ENCODE measurements at places on chromosomes 1 and 21. TPM values are rescaled to one million over a fixed set of nuclear protein-coding genes. Genes with fewer than 3 reads are reported as not detected.
A peak's percentile ranks its signal among the peaks of the same experiment; 100 is the strongest.

Gene BRDT
- not detected for total RNA-seq

Gene GSTM3
- 32.2 TPM for total RNA-seq

DNA sequence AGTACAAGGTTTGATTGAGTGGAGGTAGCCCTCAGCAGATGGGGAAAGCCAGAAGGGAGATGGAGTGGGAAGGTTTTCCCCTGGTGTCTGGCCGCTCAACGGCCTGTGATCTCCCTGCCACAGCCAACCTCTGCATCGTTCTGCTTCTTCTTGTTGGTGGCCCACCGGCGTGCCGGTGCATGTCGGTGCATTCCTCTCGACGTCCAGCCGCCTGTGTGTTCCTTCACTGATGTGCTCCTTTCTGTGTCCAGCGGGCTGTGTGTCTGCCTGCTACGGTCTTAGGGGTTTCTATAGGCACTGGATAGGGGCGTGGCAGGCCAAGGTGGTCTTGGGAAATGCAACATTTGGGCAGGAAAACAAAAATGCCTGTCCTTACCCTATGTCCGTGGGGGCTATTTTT, 101.0 kb downstream of the XPR1 start:
- no peak for DNase-seq
- H3K36me3 ChIP-seq, result no peaks in the 10 kb centered on the region
- H3K4me3 ChIP-seq, result no peak overlapping the region
- H3K4me1 ChIP-seq, result no peaks in the 10 kb centered on the region
- no peak overlapping the region for H3K27ac ChIP-seq

Gene FMO4
- total RNA-seq, result 5.9 TPM

- H3K27me3 ChIP-seq, result no peaks in the 10 kb centered on the region
- H3K4me3 ChIP-seq, result no peak overlapping the region
- no peak for DNase-seq
- H3K4me1 ChIP-seq, result no peaks in the 10 kb centered on the region
- peak overlapping the region; percentile 71 for H3K27ac ChIP-seq
- H3K36me3 ChIP-seq, result no peaks in the 10 kb centered on the region
These were observed 18.8 kb downstream of the PTPRC start for GRCh38 chr1:198657550-198658064.

DNA sequence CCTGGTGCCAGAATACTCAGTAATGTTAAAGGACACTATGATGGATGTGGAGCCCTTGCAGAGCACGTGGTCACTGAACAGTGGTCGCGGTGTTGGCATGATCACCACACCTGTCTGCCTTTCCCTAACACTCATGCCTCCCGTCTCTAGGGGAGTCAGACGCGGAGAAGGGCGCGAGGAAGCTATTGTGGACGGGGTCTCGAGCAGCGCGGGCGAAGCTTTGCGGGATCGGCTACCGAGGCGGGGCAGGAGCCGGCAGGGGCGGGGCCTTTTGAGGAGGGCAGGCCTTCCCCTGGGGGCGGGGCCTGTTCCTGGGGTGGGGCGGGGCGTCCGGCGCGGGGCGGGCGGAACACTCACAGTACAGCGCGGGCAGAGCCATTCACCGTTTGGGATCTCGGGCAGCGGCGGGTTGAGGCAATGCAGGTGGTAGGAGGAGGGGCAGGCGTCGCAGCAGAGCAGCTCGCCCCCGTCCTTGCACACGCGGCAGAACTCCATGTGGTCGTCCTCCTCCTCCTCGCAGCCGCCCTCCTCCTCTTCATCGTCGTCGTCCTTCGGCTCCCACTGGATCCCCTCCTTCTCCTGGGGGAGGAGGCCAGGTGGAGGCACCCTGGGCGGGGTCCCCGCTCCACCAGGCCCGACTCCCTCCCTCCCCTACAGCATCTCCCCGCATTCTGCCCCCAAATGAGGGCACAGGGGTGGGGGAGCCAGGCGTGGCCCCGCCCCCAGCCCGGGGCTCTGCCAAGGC, 31.5 kb downstream of the CHD5 start:
- no peaks in the 10 kb centered on the region for H3K27me3 ChIP-seq
- no peak overlapping the region for H3K27ac ChIP-seq
- peak; percentile 72 for DNase-seq
- no peaks in the 10 kb centered on the region for H3K36me3 ChIP-seq

DNA sequence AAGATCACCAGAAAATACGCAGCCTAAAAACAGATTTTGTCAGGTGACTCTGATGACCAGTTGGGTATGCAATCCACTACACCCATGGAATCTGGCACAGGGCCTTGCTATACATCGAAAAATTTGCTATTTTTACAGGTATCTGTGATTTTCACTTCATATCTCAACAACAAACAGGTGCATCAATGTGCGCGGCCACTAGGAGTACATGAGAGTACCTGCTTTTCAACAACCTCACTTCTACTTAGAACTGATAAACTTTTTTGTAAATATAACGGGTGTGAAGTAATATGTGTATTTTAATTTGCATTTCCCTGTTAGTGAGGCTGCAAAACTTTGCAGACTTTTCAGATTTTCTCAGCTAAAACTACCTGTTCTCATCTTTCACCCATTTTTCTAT, 80.8 kb downstream of the SLC45A1 start:
- H3K27me3 ChIP-seq, result no peaks in the 10 kb centered on the region
- peaks cover 56% of the 10 kb centered on the region for H3K4me1 ChIP-seq

Gene INSRR
- not detected for total RNA-seq

DNA sequence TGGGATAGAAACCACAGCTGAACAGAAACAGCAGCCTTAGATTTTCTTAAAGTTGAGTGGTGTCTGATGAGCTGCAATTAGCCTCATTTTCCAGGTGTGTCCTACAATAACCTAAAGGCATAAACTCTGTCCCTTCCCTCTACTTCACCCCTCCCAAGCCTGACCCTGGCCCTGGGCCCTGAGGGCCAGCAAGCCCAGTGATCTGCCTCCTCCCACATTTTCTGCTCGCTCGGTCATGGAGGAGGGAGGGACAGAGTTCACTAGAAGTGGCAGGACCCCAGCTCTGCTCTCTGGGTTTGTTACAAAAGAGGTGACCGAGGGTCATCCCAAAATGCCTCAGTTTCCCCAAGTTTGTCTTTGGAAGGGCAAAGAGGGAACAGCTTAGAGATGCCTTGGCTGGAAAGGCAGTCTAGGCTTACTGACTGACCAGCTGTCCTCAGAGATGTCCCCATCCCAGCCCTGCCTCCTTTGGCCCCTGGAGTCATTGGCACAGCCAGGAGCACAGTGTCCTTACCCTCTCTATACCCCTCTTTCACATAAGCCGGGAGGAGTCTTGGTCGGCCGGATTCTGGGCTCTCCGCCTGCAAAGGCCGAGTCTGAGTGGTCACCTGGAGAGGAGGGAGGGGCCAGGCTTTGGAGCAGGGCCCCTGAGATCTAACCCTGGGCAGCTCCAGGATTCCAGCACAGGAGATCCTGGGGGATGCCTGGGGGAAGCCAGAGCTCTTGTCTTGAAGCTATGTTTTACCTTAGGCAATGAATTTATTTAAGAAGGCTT, 172.7 kb downstream of the PTPRU start:
- peaks cover 58% of the 10 kb centered on the region for H3K27me3 ChIP-seq
- no peaks in the 10 kb centered on the region for H3K36me3 ChIP-seq
- DNase-seq, result no peak
- no peaks in the 10 kb centered on the region for H3K4me1 ChIP-seq

Gene KCNJ9
- total RNA-seq, result not detected

GRCh38 chr21:42690586-42690985, 37.2 kb downstream of the PDE9A start:
- DNase-seq, result no peak
- H3K36me3 ChIP-seq, result peaks cover 15% of the 10 kb centered on the region
- H3K4me3 ChIP-seq, result no peak overlapping the region
- no peak overlapping the region for H3K27ac ChIP-seq
- peaks cover 7% of the 10 kb centered on the region for H3K4me1 ChIP-seq

- peak; percentile 67 for DNase-seq
- H3K27ac ChIP-seq, result no peak overlapping the region
- peaks cover 15% of the 10 kb centered on the region for H3K4me1 ChIP-seq
- H3K36me3 ChIP-seq, result no peaks in the 10 kb centered on the region
- H3K4me3 ChIP-seq, result no peak overlapping the region
These were observed 64.4 kb downstream of the CDC7 start for GRCh38 chr1:91564888-91565701.

Gene OLFM3
- total RNA-seq, result not detected

Gene DYNLT4
- not detected for total RNA-seq

Gene S100A5
- total RNA-seq, result not detected

GRCh38 chr1:52306227-52307006, 59.6 kb downstream of the CC2D1B start:
- H3K4me3 ChIP-seq, result no peak overlapping the region
- no peaks in the 10 kb centered on the region for H3K4me1 ChIP-seq
- H3K27me3 ChIP-seq, result no peaks in the 10 kb centered on the region
- no peak overlapping the region for H3K27ac ChIP-seq

DNA sequence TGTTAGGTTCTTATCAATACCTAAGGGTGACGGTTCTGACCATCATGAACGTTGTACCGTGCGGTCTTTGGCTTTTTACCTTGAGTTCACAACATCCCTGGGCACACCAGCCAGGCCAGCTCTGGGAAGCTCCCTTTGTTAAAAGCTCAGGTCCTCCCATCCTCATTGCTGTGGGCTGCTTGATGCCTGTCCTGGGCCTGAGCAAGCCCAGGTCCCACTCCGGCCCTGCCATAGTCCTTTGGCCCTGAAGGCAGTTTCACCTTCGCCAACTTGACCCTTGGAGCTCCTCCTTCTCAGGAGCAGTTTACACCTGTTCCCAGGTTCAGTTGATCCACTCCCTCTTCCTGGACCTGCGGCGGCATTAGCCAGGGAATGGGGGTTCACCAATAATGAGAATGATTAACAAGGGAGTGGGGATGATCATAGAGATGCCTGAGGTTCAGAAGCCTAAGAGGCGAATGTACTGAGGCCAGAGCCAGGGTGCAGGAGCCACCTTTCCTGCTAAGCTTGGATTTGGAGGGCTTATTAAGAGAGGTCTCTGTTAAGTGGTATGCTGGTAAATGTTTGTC, 40.2 kb downstream of the DHCR24 start:
- no peak overlapping the region for H3K4me3 ChIP-seq
- no peak for DNase-seq
- no peak overlapping the region for H3K27ac ChIP-seq
- H3K27me3 ChIP-seq, result no peaks in the 10 kb centered on the region
- H3K4me1 ChIP-seq, result peaks cover 3% of the 10 kb centered on the region

Gene KIF21B
- total RNA-seq, result 2.7 TPM

DNA sequence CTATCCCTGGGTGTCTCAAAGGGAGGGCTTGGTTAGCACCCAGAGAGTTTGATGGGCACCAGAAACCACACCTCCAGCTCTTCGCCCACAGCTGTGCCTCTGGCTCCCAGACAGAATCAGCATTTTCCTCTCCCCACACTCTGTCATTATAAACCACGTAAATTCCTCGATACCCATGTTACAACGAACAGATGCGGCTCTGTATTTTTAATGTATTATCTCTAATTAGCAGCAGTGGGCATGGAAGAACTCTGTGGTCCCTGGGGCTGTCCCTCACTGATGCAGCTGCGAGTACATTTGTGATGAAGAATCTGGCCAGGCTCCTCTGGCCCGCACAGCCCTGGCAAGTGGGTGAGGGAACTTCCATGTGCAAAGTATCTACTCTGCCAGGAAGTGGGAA, 10.8 kb downstream of the HMGB4 start:
- H3K4me1 ChIP-seq, result no peaks in the 10 kb centered on the region
- H3K4me3 ChIP-seq, result no peak overlapping the region
- DNase-seq, result no peak

DNA sequence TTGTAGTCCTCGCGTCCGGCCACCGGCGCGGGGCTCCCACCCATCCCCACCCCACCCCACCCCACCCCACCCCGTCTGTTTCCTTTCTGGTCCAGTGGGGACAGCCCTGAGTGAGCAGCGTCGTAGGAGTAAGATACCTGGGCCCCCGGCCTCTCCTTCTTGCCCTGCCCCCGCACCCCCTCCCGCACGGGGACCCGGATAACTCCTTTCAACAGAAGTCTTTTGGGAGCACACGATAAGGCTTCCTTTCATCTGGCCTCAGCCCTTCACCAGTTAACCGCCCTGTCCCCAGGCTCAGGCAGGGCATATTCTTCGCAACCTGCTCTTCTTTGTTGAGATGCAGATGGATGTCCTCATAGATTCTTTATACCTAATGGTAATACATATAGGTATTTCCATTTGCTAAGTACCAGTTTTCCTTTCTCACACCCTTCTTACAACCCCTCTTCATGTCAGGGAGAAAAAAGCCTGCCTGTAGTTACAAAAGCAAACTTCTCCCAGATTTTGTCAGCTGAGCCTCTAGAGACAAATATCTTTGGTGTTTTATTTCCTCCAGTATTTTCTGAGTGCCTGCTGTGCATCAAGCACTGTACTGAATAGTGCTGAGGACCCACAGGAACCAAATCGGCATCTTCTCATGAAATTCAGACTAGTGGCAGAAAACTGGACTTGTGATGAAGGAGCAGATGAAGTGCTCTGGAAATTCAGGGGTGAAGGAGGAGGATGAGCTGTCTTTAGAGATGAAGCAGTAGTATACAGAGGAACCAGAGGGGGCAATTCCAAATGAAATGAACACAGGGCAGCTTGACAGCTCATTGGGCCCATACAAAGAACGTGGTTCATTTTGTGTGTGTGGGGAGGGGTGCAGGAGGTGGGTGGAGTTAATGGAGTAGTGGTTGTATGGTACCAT, 33.6 kb downstream of the SLC2A1 start:
- peaks cover 28% of the 10 kb centered on the region for H3K36me3 ChIP-seq
- H3K4me3 ChIP-seq, result peak overlapping the region; percentile 56
- H3K4me1 ChIP-seq, result peaks cover 22% of the 10 kb centered on the region
- peak overlapping the region; percentile 91 for H3K27ac ChIP-seq
- DNase-seq, result peak; percentile 16

GRCh38 chr21:34528131-34528561, 16.1 kb upstream of the KCNE1 start:
- H3K36me3 ChIP-seq, result no peaks in the 10 kb centered on the region
- H3K4me1 ChIP-seq, result peaks cover 45% of the 10 kb centered on the region

DNA sequence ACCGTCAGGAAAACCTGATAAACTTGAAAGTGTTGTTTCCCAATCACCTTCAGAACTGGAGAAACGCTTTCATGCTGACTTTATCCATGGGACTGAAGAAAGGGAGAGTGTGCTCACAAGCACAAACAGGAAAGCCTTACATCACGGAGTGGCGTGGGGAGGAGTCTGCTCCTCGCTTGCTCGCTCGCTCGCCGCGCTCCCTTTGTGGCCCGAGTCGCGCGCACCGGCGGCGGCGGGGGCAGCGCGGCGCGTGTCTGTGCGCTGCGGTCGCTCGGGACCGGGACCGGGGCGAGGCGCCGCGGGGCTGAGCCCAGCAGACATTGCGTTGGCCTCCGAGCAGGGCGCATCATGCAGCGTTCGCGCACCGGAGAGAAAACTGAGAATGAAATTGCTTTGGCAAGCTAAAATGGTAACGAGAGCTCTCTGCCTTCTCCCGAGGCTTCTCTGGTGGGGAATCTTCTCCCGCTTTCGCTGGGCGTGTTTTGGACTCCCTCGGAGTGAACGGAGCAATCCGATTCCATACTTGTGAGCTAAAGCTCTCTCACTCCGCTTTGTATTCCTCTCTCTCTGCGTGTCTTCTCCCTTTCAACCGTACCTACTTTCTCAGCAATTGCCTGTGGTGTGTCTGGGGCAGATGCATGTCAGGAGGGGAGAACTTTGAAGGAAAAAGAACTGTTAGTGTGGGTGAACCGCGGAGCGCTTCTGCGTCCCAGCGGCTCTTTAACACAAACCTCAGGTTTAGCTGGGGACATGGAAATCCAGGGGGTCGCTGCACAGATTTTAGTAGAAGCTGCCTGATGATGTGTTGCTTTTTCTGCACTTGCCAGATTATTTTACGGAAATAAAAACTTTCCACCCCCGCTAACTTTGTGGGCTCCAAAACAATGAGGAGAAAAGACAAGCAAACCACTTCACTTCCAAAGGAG, at the start of gene RGL1:
Gene RGL1, plus strand, starts transcription at position 205 of the 926 bp plus-strand sequence. Its CDS starts 178 bp downstream, at position 383.
- H3K36me3 ChIP-seq, result no peaks in the 10 kb centered on the region
- no peaks in the 10 kb centered on the region for H3K27me3 ChIP-seq
- H3K4me1 ChIP-seq, result peaks cover 13% of the 10 kb centered on the region
- H3K4me3 ChIP-seq, result peak within 1 kb of the TSS; percentile 57

Data from stomach (tissue), 19 donors.